Activated naive CD4-positive, alpha-beta T cell (primary cell): ENCODE measurements at places on chromosomes 11 and 22.

DNA sequence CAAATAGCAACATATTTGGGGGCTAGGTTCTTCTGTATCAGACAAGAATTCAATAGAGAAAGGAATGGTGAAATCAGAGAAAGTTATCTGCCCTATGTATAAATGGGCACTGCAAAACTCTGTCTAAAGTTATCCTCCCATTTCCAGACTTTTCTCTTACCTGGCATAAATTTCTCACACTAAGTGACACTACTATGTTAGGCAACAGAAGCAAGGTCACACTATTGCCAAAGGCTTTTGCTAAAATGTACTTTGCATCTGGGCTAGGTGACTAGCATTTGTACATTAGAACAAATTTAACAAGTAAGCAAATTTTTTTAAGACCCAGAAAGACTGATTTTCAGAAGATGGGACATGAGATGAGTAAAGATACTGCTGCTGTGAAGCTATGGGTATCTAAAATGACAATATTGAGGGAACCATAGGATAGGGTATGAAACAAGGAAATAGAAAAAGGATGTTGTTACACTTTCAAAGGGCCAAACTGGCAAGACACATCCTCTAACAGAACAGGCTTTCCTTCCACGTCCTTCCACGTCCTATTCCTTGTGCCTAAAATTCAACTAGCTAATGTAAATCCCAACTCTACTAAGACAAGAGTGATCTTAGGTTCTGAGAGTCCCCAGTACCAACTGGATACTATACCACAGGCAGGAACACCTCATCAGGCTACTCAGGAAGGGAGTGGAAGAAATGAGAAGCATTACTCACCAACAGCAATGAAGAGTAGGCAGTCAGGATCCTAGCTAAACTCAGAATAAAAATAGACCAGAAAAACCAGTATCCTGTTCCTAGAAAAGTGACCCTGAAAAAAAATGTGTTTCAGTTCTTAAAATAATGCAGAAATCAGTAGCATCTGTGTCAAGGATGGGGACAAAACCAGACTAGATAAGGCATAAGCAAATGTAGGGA, 22.6 kb downstream of the GDPD4 start:
- no peak for DNase-seq

DNA sequence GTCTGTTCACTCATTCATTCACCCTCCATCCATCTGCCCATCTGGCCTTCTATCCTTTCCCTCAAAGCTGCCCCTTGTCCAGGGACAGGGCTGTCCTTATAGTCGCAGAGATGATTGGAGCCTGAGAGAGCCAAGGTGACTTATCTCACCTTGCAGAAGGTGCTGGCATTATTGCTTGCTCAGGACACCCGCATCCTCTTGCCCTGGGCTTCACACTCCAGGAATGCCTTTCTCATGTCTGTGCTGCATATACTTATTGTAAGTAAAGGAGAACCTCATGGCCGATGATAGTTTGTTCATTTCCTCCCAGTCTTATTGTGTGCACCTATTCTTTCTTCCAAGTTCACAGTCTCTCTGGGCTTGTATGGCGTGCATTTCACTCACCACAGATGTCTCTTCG, 49.1 kb upstream of the CCDC188 start:
- no peak for DNase-seq

DNA sequence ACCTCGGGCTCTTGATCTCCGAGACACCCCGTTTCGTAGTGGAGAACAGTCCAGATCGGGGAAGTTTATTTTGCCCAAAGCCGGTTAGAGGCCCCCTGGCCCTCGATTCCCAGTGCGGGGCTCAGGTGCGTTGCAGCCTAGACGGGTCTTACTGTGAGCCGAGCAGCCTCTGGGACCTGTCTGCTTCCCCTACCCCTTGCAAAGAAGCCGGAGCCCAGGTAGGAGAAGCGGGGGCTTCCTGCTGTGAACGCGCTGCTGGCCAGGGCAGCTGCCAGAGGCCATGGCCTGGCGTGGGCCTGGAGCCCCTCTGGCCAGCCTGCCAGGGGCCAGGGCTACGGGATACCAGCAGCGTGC, 621 bp downstream of the TSPO start:
- no peak for DNase-seq

DNA sequence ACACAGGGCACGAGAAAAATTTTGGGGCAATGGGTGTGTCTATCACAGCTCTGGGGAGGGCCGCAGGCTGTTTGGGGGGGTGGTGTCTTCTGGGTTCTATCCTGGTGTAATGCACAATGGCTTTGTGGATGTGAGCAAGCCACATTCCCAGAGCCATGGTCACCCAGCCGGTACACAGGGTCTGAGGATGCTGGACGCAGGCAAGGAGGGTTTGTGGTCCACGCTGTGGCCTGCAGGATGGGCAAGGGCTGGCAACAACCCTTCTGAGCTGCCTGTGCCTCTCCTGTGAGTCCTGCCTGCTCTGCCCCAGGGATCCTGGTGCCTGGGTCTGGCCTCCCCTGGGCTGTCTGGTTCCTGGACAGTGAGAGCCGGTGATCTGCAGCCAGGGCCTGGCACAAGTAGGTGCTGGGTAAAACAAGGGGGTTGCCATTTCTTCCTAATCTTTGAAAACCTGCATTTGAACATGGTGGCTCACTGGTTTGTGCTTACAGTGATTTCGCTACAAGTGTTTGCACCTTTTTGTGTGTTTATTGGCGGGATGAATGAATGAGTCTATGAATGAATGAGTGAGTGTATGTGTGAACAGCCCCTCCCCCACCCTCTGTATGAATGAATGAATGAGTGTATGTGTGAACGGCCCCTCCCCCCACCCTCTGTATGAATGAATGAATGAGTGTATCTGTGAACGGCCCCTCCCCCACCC, 4.4 kb upstream of the MRPL23 start:
- DNase-seq: no peak

DNA sequence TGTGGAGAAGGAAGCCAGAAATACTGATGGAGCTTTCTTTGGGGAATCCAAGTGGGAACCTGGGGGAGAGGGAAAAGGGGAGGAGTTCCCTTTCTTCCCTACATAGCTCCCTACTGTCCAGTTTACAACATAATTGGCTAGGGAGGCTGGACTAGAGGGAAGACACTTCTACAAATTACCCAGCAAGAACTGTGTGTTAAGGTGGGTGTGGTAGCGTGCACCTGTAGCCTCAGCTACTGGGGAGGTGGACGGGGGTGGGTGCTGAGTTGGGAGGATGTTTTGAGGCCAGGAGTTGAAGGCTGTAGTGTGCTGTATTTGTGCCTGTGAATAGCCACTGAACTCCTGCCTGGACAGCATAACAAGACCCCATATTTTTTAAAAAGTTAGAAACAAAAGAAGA, 74.0 kb downstream of the NAV2 start:
- no peak for DNase-seq

GRCh38 chr11:68324241-68324640, 11.8 kb downstream of the LRP5 start:
- DNase-seq: no peak
